ENCODE measurements at places on chromosomes 16 and 17.
A peak's percentile ranks its signal among the peaks of the same experiment; 100 is the strongest.

GRCh38 chr17:43799047-43799446 is 18.8 kb downstream of the CFAP97D1 start:
- DNase-seq: no peak

GRCh38 chr16:12323007-12323758 is 346.6 kb downstream of the SNX29 start:
- no peak for DNase-seq

GRCh38 chr16:2720719-2721633 is 952 bp upstream of the PRSS27 start:
- peak; percentile 87 for DNase-seq

- no peak for DNase-seq
These were observed 127.5 kb upstream of the WSCD1 start for GRCh38 chr17:5942687-5943086.

- DNase-seq: no peak
These were observed 22.8 kb downstream of the NUP85 start for GRCh38 chr17:75228305-75228704.

GRCh38 chr17:67558740-67559380 is 158.9 kb upstream of the NOL11 start:
- DNase-seq: peak; percentile 17

DNA sequence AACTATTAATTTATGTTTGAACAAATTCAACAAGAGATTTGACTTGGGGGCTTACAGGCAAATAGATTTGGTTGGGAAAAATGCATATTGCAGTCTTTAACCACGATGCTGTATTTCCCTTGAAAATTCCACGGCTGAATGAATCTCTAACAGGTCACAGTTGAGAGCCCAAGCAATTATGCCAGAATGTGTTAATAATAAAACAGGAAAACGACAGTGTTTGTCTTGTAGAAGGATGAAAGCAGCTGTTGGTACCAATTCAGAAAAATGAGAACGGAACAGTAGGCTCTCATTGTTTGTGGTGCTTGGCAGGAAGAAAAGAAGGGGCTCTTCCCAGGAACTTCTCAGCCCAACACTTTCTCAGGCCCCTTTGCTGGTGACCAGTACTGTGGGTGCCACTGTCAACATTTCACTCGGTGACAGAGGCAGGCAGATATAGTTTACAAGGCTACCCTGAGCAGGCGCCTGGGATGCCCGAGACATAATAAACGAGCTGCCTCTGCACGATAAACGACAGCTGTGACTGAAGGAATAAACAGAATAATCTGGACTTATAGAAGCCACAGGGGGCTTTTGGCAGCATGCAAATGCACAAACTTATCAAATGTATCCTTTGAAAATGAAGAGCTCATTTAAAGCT is 387.1 kb downstream of the HS3ST4 start:
- no peak for DNase-seq

DNA sequence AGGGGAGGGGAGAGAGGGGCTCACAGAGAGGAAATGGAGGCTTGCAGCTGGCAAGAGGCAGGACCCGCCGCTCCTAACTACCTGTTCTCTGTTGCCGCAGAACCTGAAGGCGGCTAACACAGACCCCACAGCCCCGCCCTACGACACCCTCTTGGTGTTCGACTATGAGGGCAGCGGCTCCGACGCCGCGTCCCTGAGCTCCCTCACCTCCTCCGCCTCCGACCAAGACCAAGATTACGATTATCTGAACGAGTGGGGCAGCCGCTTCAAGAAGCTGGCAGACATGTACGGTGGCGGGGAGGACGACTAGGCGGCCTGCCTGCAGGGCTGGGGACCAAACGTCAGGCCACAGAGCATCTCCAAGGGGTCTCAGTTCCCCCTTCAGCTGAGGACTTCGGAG is 39.0 kb upstream of the CDH1 start:
- DNase-seq: no peak

GRCh38 chr17:57499648-57500049 is 243.3 kb downstream of the MSI2 start:
- DNase-seq: no peak

- DNase-seq: no peak
These were observed 69.6 kb upstream of the ATP2A3 start for GRCh38 chr17:4033751-4034251.

- no peak for DNase-seq
These were observed 75.8 kb downstream of the ADAMTS18 start for GRCh38 chr16:77359065-77359502.

- no peak for DNase-seq
These were observed 94.0 kb upstream of the WSB1 start for GRCh38 chr17:27199948-27200347.

GRCh38 chr17:59746849-59747445 is 39.5 kb downstream of the VMP1 start:
- no peak for DNase-seq

- no peak for DNase-seq
These were observed 146.8 kb upstream of the GSE1 start for GRCh38 chr16:85466304-85466700.

GRCh38 chr17:33778505-33779233 is 476.4 kb upstream of the CCL2 start:
- no peak for DNase-seq

GRCh38 chr16:59905606-59906005 is 1171.5 kb upstream of the GOT2 start:
- DNase-seq: no peak

DNA sequence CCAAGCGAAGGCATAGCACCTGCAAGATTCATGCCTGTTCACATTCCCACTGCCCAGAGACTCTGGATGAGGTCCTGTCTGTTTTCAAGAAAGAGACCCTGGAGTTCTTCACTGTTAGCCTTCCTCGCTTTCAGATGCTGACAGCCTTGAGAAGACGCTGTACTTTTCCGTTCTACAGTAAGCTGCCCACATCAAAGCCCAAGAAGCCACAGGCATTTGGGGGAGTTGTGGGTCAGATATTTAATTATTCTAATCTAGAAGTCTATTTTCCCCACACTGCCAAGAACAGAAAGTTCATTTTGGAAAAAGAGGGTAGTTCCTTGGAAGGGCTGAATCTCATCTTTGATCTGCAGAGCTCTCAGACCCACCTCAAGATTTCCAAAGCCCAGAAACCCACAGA is 127.9 kb downstream of the AXIN2 start:
- DNase-seq: no peak

DNA sequence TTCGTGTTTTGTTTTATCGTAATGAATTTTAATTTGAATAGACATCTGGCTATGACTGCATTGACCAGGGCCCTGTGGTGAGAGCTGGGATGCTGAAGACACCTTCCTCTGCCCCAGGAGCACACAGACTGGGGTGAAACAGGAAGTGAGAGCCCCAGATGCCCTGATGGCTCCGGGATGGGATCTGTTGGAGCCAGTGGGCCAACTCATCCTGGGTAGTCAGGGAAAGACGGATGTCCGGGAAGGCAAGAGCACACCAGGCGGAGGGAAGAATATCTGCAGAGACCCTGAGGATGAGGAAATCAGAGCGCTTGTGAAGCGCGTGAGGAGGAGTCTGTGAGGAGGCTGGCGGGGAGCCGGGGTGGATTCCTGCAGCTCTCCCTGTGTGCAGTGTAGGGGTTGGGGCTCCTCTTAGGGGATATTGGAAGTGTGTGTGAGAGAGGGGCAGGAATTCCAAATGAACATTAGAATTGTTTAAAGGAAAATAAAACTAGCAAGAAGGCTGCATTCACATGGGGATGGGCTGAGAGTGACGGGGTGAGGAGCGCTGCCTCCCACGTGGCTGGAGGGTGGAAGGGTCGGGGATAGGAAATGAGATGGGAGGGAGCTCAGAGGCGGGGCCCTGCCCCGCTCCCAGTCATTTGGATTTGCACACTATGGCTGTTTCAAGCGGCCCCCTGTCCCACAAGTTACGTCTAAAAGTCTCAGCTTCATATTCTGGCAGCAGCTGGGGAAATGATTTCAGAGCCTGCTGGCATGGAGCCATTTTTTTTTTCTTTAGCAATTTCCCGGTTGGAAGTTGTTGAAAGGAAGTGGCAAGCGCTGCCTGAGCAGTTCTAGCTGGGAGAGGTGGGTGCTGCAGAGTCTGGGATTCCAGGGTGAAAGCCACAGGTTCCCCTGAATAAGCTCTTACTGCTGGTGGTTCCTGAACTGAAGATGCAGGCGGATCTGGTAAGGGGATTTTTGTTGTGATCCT is 71.2 kb upstream of the LGALS9 start:
- peak; percentile 84 for DNase-seq

GRCh38 chr16:979147-979546 is 2.4 kb upstream of the SOX8 start:
- no peak for DNase-seq

GRCh38 chr17:12927541-12928425 is 90.0 kb downstream of the ELAC2 start:
- DNase-seq: no peak

GRCh38 chr16:48617711-48618148 is 7.8 kb upstream of the N4BP1 start:
- DNase-seq: no peak

GRCh38 chr17:81396722-81397313 is 1.6 kb downstream of the BAHCC1 start:
- DNase-seq: no peak

DNA sequence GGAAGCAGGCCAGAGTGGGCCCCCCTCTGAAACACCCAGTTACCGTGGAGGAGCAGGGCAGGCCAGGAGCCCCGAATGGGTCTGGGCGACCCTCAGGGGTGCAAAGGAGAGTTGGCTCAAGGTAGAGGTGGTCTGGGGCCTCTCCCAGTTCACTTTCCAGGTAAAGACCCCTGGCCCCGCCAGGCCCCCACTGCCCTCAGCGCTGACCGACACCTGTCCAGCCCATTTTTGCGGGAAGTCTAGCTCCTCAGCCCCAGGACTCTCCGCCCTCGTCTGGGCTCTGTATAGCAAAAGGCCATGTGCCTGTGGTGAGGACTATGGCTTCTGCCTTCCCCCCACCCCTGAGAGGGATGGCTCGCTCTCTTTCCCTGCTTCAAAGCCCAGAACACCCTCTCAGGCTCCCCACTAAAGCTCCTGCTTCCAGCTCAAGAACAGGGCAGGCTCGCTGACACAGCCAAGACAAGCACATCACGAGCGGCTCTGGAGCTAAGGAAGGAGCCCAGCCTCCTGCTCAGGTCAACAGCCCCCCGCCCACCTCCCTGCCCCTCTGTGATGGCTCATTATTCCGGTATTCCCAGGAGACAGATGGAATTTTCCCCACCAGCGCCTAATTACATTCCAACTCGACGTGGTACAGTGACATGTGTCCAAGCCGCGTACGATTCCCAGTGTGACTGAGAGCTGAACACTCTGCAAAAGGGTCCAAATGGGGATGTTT is 59.4 kb downstream of the RTN4RL1 start:
- DNase-seq: no peak

- DNase-seq: no peak
These were observed 59.5 kb downstream of the AKAP1 start for GRCh38 chr17:57144567-57144966.

- no peak for DNase-seq
These were observed 39.2 kb upstream of the USP22 start for GRCh38 chr17:21082001-21082436.

DNA sequence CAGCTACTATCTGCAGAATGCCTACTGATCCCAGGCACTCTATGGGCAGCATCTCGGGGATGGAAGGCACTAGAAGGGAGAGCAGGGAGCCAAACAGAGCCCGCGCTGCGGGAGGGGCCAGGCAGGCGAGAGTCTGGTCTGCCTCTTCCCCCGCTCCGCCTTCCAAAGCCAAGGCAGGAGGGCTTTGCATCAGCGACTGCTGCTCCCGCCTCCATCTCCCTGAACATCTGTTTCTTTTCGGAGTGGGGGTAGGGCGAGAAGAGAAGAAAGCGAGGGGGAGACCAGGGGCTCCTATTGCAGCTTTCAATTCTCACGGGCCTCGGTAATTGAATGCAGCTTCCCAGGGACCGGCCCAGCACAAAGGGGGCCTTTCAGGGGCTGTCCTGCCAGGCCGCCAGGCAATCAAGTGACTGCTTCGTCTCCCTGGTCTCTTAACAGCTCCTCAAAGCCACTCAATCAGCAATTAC is 31.4 kb upstream of the CDC42EP4 start:
- DNase-seq: no peak

DNA sequence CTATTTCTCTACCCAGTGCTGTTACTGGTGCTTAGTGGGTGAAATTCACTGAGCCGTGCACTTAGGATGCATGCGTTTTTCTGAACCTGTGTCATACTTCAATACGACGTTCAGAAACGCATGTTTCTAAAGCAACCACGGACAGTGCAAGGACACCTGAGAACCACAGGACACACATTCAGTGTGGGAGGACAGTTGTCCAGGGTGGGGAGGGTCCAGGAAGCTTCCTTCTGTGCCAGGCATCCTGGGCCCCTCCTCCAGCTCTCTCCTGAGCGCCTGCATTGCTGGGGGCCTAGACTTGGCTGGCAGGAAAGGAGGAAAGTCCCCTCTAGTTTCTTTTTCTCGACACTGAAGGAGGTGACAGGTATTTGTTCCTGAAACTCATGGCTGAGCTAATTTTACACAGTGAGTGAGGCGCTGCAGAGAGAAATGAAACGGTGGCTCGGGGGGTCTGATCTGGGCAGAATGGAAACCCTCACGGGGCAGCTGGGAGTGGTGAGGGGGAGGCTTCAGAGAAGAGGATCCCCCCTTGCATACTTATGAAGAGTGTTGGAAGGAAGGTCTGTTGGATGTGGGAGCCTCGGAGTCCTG is 89.9 kb downstream of the IRF8 start:
- DNase-seq: no peak

DNA sequence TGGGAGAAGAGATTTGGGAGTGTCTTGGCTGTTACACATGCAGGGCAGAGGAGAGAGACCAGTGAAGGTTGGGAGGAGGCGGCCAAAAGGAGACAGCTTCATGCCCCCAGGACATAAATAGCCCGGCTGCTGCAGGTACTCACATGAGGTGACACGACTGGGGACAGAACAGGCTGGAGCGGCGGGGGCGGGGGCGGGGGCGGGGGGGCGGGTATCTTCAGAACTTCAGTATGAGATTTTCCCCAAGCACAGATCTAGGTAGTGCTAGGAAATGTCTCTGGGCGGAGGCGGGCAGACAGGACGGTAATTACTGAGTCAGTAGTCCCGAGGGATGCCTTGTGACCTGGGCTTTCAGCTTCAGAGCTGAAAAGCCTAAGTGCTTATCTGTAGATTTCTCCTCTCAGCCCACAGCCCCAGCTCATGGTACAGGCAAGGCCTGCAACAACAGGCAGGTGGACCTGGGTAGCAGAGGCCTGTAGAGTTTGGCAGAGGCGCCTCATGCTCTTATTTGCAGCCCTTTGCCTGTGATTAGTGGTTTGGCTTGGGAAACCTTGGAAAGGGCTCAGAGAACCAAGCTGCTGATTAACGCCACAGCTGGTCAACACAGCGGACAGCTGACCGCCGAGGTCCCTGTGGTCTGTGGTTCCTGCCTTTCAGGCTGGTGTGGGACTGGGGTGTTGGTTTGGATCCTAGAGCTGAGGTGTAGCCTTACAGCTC is 24.5 kb downstream of the UNK start:
- DNase-seq: peak; percentile 80
